Right renal pelvis (tissue), 4 donors: ENCODE measurements at places on chromosomes 1 and 21.

GRCh38 chr1:204042516-204042915, 30.4 kb upstream of the SOX13 start:
- no peak for DNase-seq

DNA sequence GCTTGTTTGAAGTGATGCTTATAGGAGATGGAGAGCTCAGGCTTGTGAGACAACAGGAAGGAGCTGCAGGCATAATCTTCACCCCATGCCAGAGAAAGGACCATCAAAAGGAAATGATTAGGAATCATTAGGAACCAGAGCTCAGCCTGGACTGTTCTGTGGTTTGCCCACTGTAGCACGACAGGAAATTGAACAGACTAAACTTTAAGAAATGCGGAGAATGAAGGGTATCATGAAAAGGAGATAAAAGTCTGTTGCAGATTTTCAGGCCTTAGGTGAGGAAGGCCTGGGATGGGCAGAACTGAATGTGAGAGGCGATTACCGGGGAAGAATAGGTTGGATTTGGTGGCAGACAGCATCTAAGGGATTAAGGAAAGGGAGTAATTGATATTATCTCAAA, 292.0 kb upstream of the PLXNA2 start:
- no peak for DNase-seq

DNA sequence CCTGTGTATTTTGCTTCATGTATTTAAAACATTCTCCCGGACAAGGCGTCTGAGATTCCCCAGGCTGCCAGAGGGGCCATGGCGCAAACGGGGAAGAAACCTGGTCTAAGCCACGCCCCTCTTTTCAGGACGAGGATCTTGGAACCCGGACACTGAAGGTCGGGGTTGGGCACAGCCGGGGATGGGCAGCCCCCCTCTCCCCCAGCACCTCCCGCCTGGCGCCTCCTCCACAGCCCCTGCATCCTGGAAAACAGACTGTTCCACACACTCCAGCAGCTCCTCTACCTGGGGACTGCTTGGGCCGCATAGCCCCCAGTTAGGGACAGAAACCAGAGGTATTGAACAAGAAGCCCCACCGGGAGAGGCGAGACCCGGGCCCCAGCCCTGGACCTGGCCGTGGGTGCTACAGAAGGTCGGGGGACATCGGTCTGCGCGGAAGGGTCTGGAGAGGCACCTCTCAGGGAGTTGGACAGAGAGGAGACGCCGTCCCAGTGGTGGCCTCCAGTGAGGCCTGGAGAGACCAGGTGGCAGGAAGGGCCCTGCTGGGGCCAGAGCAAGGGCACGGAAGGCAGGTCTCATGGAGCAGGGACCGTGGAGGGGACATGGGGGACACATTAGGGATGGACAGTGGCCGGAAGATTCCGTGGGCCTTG, 5.4 kb downstream of the TP73 start:
- DNase-seq, result no peak

- no peak for DNase-seq
These were observed 25.2 kb downstream of the MAGI3 start for GRCh38 chr1:113415310-113416070.

DNA sequence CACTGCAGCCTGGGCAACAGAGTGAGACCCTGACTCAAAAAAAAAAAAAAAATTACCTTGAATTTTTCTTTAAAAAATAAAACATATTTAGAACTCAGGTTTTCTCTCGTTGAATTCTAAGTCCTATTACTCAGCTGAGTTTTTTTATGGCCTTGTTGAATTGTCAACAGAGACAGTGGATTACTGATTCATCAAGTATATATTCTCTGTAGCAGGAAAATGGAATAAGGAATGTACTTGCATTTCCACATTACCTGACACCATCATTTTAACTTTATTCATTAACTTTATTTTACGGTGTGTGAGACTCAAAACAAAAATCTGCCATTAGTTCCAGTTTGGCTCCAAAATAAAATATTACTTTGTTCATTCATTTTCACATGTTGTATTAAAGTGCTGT, 53.8 kb upstream of the APP start:
- DNase-seq, result no peak

DNA sequence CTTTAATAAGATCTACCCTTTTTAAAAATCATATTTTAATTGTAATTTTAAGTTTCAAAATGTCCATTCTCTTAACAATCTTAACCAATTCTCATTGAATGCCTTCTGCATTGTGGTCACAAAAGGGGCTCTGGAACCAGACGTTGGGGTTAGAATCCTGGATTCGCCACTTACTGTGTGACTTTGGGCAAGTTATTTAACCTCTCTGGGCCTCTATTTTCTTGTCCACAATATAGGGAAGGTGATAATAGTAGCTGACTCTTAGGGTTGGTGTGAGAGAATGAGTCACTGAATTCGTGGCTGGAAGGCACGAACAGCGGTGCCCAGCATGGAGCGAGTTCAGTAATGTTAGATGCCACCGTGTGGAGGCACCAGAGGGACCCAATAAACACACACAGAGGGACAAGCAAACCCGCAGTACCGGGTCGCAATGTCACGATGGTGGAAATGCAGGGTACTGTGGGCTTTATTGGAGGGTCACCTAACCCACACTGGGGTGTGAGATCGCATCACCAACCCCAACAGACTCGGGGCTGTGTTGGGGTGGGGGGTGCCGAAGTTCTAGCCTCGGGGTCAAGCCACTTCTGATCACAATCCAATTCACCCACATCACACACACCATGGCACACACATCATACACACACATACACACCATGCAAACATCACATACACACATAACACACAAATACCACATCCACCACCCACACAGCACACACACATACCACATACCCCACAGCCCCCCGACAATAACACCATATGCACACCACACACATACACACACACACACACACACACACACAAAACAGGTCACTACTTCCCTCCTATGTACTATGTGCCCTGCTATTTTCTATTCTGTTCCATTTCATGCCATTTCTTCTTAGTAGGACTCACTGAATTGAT, 27.0 kb upstream of the IFNAR2 start:
- DNase-seq, result no peak

DNA sequence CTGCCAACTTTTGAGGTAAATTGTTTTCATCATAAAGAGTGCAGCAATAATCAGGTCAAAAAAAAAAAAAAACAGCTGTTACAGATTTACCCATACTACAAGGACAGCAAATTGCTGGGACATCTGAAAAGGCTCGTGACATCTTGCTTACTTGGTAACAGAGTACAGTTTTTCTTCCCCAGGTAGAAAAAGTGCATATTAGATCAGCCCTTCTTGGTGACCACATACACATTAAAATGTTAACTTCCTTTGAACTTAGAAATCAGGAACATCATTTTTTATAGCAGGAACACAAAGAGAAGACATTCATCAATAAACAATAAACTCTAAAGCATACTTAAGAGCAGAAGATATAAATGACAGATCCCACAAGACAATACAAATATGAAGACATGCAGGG, 16.1 kb downstream of the TP53BP2 start:
- DNase-seq, result no peak

DNA sequence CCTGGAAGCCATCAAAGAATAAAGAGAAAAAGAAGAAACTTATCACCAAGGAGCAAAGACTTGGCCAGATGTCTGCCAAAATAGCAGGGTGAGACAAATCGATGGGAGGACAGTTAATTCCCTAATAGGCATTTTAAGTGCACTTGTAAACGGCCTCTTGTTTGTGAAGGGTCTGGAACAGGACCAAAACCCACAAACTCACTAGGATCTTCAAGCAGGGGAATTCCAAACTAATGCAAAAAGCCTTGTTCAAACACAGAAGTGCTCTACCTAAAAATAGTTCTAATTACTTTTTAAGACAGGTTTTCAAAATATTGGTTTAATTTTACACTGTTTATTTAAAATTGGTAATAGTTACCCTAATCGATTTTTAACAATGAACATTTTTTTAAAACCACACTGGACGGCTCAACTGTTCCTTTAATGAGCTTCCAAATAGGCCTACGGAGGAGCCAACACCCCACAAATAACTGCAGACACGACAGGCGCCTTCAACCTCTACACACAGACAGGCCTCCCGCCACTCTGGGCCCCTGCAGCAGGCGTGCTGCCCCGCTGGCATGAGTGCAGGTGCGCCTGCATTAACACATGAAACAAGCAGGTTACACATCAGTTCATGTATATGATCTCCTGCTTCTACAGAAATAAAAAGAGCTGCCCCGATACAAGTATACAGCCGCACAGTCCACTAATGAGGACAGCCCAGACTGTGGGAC, 15.8 kb downstream of the UBE2G2 start:
- DNase-seq, result no peak

DNA sequence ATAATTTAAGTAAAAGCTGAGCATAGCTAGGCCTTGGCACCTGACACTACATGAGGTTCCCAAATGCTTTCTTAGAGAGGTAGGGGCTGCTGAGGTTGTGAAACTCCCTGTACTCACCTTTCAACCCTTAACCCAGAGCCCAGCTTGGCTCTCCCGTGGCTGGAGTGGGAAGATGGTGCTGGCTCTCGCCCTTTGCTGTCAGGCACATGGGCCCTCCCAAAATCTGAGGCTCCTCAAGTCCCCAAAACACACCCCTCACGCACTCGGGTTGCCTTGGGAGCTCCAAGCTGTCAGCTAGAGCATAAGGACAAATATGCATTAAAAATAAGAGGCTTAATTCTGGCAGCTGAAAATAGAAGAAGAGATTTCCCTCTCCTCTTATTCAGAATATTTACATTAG, 46.7 kb upstream of the PLPPR4 start:
- no peak for DNase-seq

DNA sequence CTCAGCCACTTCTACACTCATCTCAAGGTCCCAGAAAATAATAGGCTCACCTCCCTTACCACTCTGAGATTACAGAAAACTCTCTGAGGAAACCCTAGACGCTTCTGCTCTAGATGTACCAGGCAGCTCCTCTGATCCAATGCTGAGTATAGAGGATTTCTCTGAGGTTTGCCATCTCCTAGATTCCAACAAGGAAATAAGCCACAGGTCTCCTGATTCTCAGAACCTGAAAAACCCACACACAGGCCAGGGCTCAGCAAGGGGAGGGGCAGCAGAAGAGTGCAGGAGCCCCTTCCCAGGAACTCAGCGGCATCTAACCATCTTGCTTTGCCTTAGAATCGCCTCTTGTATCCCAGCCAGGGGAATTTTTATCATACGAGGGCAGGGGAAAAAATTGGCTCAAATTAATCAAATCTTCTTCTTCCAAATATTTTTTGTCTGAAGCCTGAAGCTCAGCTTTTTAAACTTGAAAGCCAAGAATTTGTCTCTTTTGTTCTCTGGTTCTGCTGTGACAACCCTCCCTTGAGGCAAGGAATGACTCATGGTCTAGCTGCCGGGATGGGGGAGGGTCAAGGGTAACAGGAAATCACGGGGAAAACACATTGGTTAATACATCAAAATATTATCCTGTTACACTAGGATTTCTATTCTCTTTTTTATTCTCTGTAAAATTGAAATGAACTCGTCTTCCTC, 30.8 kb downstream of the GORAB start:
- peak; percentile 14 for DNase-seq

- no peak for DNase-seq
These were observed 79.9 kb upstream of the LAMC2 start for GRCh38 chr1:183106166-183106565.

- no peak for DNase-seq
These were observed 83.1 kb upstream of the WNT4 start for GRCh38 chr1:22225858-22226589.

DNA sequence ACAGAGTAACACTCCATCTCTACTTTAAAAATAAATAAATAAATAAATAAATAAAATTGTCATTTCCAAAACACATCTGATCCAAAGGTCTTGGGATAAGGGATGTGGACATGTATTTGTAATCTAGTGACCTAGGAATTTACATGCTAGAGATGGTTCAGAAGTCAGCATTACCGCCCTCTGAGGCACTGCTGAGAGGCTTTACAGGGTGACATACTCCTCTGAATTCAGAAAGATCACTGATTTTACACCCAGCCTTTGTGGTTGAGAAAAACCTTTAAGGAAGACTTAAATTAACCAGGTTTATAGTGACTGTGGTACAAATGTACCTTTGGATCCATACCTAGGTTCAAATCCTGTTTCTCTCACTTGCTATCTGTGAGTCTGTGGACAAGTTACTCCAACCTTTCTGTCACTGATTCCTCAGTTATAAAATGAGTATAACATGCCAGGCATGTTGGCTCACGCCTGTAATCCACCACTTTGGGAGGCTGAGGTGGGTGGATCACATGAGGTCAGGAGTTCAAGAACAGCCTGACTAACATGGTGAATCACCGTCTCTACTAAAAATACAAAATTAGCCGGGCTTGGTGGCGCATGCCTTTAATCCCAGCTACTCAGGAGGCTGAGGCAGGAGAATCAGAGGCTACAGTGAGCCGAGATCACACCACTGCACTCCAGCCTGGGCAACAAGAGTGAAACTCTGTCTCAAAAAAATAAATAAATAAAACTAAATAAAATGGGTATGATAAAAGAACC, 20.1 kb downstream of the OSBPL9 start:
- DNase-seq, result no peak

DNA sequence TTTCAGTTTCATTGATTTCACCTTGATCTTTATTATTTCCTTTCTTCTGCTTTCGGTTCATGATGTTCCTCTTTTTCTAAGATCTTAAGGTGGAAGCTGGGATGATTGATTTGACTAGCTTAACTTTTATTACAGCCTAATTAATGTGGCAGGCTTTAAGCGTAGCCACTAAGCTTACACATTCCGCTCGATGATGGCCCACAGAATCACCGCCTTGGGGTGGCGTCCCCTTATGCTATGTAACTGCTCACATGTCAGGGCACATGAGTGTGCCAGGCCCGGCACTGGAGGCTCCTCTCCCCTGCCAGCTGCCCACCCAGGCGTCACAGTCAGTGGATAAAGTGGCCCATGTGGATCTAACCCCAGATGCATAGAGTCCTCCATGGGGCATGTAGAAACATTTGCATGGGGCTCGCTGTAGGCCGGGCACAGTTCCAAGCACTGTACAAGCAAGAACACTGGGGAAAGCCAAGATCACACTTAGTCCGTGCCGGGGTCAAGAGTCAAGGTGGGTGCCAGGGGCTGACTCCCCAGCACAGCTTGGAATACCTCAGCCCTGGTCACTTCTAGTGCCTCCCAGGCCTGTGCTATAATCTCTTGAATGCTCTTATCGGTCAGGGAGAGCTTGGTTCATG, 41.7 kb downstream of the PKNOX1 start:
- no peak for DNase-seq

DNA sequence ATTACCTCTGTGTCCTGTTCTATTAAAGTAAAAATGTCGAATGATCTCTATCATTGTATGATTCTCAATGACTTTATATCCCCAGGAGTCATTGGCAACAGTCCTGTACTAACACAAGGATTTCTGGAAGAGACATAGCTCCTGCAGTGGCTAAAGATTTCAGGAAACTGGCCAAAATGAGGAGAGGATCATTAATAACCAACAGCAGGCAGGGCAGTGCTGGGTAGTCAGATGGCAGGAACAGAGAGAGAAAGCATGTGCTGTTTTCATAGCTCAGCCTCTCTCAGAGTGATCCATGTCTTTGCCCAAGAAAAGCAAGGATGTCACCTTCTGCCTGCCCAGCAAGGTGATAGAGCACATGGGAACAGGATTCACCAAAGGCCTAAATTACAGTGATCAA, 604.7 kb upstream of the PLXNA2 start:
- no peak for DNase-seq

- no peak for DNase-seq
These were observed 3.4 kb downstream of the DIRAS3 start for GRCh38 chr1:68046885-68047658.

- DNase-seq, result no peak
These were observed 7.2 kb downstream of the CGN start for GRCh38 chr1:151518431-151518830.

GRCh38 chr1:185309566-185309965, 7.5 kb downstream of the IVNS1ABP start:
- no peak for DNase-seq
